ENCODE measurements at places on chromosomes 6 and 20.

DNA sequence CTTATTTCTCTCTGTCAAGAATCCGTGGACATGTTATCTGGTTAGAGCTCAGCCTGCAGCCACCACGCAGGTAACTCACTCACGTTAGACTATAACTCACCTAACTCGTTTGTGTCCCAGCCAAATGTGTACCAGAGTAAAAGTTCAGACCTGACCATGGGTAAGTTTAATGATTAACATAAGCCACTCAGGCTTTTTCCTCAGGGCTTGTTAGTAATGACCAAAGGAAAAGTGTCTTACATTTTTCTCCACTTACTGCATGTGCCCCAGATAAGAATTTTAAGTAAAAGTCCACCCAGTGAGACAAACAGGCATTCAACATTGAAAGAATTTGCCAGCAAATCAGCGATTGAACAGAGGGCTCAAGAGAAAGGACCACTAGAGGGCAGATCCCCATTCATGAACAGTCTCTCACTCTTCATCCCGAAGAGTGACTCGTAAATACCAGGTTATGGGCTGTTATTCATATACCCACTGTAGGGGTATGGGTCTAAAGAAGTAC is at the start of gene PKHD1:
PKHD1 (minus strand) TSS at position 116 of the 502 bp plus-strand sequence. CDS start 2,680 bp downstream, outside the sequence.
- no peak for DNase-seq

- DNase-seq: no peak
These were observed 83.7 kb upstream of the ZNF322 start for GRCh38 chr6:26743157-26743821.

DNA sequence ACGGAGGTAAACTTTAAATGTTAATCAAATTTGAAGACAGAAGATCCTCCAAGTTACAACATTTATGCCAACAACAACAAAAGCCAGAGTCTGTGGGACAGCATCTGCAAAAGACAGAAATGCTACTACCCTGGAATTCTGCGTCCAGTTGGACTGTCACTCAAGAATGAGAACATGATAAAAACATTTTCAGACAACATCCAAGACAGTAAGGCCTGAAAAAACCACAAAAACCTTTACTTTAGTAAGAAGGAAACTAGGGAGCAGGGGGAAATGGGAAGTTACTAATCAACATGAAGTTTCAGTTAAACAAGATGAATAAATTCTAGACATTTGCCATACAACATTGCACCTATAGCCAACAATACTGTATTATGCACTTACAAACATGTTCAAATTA is 77.6 kb downstream of the MLIP start:
- DNase-seq: no peak

DNA sequence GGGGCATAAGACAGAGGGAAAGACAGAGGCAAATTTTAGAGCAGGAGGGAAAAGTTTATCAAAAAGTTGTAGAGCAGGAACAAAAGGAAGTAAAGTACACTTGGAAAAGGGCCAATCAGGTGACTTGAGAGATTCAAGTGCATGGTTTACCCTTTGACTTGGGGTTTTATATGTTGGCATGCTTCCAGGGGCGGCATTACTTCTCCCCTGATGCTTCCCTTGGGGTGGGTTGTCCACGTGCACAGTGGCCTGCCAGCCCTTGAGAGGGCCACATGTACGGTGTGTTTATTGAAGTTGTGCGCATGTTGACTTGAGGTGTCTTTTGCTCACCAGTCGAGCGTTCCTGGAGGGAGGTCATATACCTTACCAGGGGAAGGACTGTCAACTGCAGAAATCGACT is 259.5 kb upstream of the JARID2 start:
- DNase-seq: no peak

GRCh38 chr6:87382861-87383260 is 24.9 kb upstream of the CFAP206 start:
- no peak for DNase-seq

DNA sequence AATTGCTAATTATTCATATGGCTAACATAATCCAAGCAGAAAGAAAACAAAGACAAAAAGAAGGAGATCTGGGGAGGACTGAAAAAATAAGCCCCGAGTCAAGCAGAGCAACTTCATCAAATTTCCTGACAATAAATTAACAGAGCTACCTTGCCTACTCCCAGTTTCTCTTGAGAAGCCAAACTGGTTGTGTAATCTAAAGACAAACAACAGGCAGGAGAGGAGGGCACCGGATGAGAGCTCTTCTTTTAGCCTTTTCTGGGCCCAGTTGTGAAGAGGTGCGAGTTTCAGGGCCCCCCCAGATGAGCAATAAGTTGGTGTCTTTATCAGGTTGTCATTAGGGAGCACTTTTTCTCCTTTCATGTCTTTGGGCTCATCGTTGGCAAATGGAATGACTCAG is 197.1 kb upstream of the PCSK2 start:
- DNase-seq: no peak

- DNase-seq: no peak
These were observed 90.2 kb upstream of the SULF2 start for GRCh38 chr20:47875297-47876025.

DNA sequence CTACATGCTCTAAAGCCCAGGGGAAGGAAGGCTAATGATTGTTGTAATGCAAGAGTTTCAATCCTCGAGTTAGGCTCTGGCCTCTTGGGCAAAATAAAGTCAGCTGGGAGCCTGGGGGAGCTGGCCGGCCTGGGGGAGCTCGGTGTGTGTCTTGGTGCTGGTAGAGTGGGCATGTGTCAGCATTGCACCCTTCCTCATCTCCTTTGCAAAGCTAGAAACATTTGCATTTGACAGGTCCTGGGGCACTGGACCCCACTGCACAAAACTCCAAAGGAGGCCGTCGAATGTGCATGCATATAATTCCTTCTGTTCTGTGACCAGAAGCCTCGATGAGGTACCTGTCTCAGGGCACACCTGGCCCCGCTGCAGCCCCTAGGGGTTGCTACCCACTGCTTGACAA is 74.6 kb upstream of the SLC22A23 start:
- no peak for DNase-seq

DNA sequence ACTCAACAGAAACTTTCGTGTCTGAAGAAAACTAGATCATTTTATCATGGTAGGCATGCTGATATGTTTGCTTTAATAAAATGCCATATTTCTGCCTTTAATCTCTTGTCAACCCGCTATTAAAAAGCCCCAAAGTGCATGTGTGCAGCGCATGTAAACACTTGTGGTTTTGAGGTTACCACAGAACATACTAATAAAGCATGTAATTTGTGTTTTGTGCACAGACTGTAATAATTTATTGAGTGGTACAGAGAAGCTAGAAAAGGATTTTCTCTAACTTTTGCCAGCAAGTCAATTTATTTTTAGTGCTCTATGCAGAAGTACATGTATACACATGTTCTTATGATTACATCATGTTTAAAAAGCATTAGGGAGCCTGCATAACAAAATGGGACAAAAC is 349.9 kb upstream of the SLC35B3 start:
- no peak for DNase-seq

GRCh38 chr20:50674138-50674825 is 17.1 kb downstream of the RIPOR3 start:
- DNase-seq: no peak

GRCh38 chr6:45704056-45704800 is 311.4 kb downstream of the CLIC5 start:
- DNase-seq: no peak

- no peak for DNase-seq
These were observed 26.1 kb downstream of the C6orf52 start for GRCh38 chr6:10668126-10668917.

- DNase-seq: no peak
These were observed 41.5 kb upstream of the GFOD1 start for GRCh38 chr6:13528777-13529343.

All from stimulated activated CD4-positive, alpha-beta T cell treated with anti-CD3 and anti-CD28 coated beads, Interleukin-15, amount 100 ng/mL, for 48 hours (primary cell).